Nephron progenitor cell (in vitro differentiated cells): ENCODE measurements at places on chromosomes 5 and 9.
A peak's percentile ranks its signal among the peaks of the same experiment; 100 is the strongest.

DNA sequence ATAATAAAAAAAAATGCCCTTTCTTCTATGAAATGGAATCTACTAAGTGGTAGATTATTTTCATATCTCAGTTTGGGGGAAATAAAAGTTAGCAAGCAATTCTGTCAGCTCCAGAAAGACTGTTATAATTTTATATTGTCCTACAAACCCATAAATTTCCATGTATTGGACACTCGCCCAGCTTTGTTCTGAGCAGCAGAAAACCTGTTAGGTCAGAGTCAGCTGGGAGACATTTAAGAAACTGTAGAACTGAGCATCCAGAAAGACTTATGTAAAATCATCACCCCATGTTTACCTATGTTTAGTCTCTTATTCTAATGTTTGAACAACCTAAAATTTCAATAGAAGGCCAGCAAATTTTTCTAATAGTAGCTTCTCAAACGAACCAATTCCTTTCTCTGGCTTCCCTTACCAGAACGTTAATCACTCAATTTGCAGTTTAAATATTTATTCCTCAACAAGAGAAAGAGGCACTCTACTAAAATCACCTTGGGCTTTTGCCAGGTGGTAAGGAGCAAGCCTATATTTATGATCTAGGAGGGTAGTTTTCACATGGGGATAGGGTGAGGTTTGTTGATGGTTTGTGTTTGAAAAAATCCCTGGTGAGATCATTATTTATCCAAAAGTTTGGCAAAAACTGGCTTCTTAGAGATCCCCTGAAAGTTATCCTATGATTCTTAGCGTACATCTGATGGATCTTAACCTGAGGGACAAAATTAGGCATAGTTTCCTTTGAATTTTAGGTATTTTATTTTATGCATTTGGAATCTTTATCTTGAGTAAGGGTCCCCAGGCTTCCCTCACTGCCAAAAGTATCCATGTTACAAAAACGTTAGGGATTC, 34.4 kb downstream of the MACROH2A1 start:
- no peak for DNase-seq

GRCh38 chr5:171427318-171428167, 8.1 kb downstream of the FGF18 start:
- DNase-seq, result no peak

- no peak for DNase-seq
These were observed 101.2 kb downstream of the MSX2 start for GRCh38 chr5:174825587-174825986.

DNA sequence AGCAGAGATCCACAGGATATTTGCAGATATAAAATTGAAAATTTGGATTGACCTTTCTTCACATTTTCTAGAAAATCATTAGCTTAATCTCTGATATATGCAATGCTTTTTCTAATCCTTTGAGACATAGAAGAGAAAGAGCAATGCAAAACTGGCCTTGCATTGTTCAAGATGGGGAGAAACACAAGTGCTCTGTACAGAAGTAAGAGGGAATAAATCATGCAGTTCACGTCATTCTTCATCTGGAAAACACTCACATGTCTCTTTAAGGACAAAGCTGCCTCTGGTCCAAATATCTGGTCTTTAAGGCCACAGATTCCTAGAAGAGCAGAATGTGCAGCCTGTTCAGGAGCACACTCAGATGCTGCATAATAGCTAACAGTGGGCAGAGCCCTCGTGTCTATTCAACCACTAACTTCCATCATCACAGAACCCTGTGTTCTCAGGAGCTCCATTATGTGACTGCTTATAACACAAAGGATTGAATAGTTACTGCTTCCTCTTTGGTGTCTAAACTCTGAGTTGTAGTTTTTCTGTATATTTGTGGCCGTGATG, 277.5 kb downstream of the PLK2 start:
- no peak for DNase-seq

- no peak for DNase-seq
These were observed 13.2 kb downstream of the SPINK1 start for GRCh38 chr5:147818290-147818689.

DNA sequence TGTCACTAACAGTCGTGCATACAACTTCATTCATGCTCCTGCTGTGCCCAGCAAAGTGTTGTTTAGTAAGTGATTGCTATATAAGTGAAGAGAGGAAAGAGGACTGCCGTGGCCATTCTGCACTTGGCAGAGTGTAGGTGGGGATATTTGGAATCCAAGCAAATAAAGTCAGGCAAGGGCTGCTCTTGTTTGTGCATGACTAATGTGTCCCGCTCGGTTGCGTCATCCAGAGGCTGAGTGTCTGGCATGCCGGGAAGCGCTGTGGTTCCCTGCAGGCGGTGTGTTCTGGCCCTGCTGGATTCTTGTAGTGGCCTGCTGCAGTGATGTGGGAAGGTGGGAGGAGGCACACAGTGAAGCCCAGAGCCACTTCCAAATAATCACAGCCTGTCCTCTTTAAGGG, 136.9 kb upstream of the ANKH start:
- DNase-seq, result no peak

- DNase-seq, result no peak
These were observed 18.2 kb upstream of the WDR38 start for GRCh38 chr9:124835026-124835557.

- DNase-seq, result no peak
These were observed 4.0 kb upstream of the CDK5RAP2 start for GRCh38 chr9:120583958-120584369.

DNA sequence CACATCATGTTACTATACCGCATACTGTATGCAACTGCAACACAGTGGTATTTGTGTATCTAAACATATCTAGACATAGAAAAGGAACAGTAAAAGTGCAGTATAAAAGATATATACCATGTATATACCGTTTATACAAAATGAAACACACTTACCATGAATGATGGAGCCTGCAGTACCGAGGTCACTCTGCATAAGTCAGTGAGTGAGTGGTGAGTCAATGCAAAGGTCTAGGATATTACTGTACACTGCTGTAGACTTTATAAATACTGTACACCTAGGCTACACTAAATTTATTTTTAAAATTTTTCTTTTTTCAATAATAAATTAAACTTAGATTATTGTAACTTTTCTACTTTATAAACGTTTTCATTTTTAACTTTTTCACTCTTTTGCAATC, 29.3 kb downstream of the PRELID2 start:
- DNase-seq, result no peak

- no peak for DNase-seq
These were observed 4.6 kb downstream of the TGFBR1 start for GRCh38 chr9:99109522-99109921.

GRCh38 chr9:21153336-21154017, 11.8 kb upstream of the IFNW1 start:
- peak; percentile 8 for DNase-seq

- DNase-seq, result no peak
These were observed 123.1 kb downstream of the PIP5K1B start for GRCh38 chr9:68827837-68828744.

DNA sequence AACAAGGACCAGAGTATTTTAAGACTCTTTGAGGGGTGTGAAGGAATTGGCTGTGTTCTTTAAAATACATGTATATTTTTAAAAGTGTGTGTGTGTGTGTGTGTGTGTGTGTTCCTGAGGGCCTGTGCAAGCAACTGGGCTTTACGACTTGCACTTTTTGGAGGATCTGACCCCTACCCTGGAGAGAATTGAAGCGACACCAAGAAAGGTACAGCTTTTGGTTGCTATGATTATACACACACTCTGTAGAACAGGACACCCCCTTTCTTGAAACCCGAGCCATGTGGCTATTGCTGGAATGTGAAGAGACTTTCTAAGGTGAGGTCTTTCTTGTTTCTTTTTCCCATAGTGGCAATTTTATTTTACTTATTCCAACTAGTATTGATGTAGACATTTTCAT, 988 bp downstream of the SHISAL2B start:
- no peak for DNase-seq

DNA sequence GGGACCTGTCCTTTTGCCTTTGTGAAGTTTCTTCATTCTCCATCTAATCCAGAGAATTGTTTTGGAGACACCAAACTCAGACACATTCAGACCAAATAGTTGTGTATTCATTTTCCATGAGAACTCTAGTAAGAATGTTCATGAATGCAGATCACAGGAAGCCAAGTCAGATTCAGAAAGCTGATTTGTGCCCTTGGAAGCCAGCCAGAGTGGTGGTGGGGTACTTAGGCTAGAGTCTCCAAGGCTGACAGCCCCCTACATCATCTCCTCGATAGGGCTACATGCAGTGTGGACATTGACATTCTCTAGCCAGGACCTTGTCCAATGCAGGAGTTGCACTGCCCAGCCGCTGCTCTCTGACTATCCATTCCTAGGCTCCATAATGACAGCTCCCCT, 137.6 kb downstream of the UGCG start:
- no peak for DNase-seq

DNA sequence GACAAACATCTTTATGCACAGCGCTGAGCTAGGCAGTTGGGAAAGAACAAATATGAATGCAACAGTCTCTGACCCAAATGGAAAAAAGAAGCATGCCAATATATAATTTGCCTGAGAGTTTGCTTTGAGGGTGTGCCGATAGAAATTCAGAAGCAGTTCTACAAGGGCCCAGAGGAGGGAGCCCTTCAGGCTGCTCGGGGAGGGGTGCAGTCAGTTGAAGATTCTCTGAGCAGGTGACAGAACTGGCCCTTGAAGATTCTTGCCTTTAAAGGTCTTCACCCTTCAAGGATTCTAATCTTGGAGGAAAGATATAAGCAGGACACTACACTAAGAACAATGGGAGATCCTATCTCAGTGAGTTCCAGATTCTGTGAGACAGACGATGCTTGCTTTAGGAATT, 3.7 kb upstream of the PAPPA start:
- DNase-seq, result peak; percentile 54

DNA sequence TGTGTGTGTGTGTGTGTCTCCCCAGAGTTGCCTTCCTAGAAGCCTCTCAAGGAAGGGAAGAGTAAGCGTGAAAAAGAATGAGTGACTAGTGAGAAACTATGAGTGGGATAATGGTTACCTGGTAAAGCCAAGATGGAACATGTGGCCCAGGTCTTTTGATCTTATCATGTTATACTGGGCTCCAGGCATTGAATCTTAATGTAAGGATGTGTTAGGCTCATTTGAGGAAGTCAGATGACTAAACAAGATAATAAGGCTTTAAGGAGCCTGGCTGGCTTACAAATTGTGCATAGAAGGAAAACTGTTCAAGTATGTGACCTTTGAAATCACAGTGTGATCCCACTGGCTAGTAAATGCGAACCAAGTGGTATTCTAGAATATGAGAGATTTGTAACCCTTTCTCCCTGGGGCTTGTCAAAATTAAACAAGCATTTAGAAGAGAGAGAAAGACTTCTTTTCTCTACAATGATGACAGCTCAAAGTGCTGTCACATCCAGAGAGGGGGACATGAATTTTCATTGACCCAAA, 29.9 kb upstream of the HMHB1 start:
- no peak for DNase-seq

GRCh38 chr5:57750891-57751290, 268.3 kb upstream of the ACTBL2 start:
- no peak for DNase-seq
